Activated CD8-positive, alpha-beta memory T cell treated with anti-CD3 and anti-CD28 coated beads for 4 hours (primary cell): ENCODE measurements at places on chromosomes 2 and 18.

- no peak for DNase-seq
Measured at GRCh38 chr2:171703574-171704347, 16.5 kb downstream of the DYNC1I2 start.

GRCh38 chr2:16302431-16303272, 362.3 kb downstream of the MYCN start:
- DNase-seq: no peak

GRCh38 chr2:27308359-27308881, at the start of gene UCN:
TSS of gene UCN (minus strand) at chr2:27308445. CDS start at chr2:27307895, 550 bp downstream.
- DNase-seq: no peak

DNA sequence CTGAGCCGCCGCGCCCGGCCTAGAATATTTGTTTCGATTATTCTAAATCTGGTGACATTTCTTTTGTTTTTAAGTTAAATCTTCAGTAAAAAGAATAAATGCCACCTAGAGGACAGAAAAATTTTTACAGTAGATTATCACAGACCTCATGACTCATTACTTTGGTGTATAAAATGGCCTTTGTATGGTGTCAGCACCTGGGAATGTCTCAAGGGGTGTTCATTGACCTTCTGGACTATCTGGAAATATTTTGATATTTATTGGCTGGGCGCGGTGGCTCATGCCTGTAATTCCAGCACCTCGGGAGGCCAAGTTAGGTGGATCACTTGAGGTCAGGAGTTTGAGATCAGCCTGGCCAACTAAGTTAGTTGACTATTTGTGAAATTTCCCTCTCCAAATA, 30.3 kb upstream of the SLC30A6 start:
- DNase-seq: no peak

DNA sequence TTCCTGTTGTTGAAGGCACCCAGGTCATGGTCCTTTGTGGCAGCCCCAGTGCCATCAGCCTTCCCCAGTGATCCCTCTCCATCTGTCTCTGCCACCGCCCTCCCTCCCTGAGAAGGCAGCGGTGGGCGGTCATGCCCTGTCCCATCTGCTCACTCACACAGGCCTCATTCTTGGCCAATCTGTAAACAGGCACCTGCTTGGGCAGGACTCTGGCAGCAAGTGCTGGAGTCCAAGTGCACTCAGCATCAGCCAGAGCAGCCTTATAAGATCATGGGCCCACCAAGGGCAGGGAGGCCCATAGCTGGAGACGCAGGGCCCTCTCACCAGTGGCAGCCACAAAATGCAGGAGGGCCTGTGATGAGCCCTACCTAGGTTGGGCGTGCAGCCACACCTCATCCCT, 140.9 kb downstream of the TWIST2 start:
- no peak for DNase-seq

DNA sequence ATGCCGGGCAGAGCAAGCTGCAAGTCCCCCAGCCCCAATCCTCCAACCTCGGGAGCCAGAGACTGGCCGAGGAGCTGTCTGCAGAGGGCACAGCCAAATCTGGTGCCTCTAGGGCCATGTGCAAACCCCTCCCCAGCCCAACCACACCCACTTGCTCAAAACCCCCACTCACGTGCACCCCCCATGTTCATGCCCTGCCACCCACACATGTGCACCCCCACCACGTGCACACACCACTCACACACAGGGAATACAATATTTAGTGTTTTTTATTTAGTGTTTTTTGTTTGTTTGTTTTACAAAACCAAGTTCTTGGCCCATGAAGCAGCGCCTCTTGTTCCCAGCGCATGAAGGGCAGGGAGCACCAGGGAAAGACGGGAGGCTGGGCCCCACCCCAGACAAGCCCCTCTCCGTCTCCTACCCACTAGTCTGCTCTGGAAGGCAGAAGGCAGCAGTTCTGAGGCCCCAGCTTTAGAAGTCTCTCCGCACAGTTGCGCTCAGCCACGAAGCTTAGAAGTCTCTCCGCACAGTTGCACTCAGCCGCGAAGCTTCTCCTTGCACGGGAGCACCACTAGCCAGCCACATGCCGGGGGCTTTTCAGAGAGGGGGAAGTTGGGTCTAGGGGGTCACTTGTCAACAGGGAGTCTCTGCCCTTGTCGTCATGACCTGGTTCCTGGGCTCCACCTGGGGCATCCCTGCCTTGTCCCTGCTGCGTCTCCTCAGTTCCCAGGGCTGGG, 276.1 kb upstream of the HDAC4 start:
- DNase-seq: no peak

DNA sequence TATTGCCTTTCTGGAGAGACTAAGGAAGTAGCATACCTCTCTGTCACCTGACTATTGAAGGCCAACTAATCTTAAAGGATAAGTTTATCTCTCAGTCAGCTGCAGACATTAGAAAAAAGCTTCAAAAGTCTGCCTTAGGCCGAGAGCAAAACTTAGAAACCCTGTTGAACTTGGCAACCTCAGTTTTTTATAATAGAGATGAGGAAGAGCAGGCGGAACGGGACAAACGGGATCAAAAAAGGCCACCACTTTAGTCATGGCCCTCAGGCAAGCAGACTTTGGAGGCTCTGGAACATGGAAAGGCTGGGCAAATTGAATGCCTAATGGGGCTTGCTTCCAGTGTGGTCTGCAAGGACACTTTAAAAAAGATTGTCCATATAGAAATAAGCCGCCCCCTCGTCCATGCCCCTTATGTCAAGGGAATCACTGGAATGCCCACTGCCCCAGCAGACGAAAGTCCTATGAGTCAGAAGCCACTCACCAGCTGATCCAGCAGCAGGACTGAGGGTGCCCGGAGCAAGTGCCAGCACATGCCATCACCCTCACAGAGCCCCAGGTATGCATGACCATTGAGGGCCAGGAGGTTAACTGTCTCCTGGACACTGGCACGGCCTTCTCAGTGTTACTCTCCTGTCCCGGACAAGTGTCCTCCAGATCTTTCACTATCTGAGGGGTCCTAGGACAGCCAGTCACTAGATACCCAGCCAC, 61.5 kb upstream of the FAM98A start:
- no peak for DNase-seq

- no peak for DNase-seq
Measured at GRCh38 chr2:42855221-42855970, 63.0 kb upstream of the HAAO start.

GRCh38 chr2:195834836-195835235, 177.8 kb downstream of the SLC39A10 start:
- DNase-seq: no peak

DNA sequence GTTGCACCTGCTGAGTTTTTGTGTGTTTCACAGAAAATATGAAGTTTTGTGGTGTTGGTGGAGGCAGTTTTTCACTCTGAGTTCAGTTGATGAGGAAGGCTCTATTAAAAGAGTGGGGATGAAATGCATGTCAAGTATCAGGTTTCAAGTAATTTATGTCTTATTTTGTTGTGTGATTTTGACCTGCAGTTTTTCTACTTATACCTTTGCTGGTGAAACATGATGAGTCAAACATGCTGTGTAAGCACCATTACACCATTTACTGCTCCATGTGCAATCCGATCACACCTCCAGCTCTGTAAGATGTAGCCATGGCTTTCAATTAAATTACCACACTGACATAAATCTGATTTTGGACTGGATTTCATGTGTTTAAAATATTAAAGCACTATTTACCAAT, 174.5 kb upstream of the ZEB2 start:
- no peak for DNase-seq

GRCh38 chr2:160911258-160911657, 249.0 kb upstream of the TANK start:
- no peak for DNase-seq

DNA sequence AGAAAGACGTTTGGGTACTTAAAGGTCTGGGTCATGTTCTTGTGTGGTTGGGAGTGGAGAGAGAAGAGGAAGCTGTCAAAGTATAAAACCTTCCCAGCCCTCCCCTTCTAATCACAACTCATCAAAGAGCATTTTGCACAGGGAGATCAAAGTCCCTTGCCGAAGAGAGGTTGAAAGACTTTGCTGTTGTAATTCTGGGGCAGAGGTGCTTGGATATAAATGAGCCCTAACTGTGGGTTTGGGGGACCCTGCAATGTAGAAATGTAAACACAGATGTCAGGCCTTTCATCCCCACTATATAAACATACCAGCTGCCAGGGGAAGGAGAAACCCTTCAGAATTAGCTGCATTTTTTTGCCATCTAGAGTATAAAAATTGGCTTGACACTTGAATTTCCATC, 182.1 kb downstream of the ETAA1 start:
- no peak for DNase-seq

GRCh38 chr18:79706006-79706405, 26.4 kb downstream of the CTDP1 start:
- DNase-seq: no peak

GRCh38 chr2:201484805-201485204, 33.3 kb downstream of the STRADB start:
- DNase-seq: no peak

- no peak for DNase-seq
Measured at GRCh38 chr2:41475959-41476358, 571.9 kb upstream of the PKDCC start.

GRCh38 chr2:31828891-31829290, 181.9 kb downstream of the MEMO1 start:
- DNase-seq: no peak

DNA sequence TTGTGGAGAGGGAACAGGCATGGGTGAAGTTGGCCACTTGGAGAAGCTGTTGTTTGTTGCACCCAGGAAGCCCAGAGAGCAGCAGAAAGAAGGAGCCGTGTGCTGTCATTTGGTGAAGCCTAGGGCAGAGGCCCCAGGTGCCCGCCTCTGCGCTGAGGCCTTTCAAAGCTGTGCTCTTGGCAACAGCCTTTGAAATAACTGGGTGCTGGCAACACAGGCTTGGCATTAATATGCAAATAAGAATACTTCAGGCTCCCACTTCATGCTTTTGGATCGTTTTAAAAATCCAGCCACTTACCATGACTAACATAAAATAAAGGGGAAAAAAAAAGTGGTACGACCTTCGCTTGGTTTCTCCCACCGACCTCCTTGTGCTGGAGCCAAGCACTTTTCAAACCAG, 41.1 kb downstream of the DHRS9 start:
- no peak for DNase-seq

DNA sequence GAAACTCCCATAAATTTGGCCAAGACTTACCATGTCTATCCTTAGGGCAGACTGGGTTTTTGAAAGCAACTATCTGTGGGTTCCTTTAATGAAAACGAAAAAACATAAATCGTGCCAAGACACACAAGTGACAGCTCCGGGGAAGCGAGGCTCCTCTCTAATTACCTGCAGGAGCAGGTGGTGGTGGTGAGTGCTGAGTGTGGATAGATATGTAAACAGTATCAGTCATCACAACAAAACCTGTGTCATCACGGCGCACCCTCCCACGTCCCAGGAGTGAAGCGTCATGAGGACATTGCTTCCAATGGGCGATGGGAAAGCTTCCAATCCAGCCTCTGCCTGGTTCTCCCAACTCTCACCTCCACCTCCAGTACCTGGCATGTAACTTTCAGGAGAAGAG, 31.3 kb downstream of the ACKR3 start:
- no peak for DNase-seq
